ENCODE measurements at places on chromosomes 3 and 15. TPM values are rescaled to one million over a fixed set of nuclear protein-coding genes. Genes with fewer than 3 reads are reported as not detected.

The NOX5 gene
- 0.33 TPM for total RNA-seq

The RASL12 gene
- not detected for total RNA-seq

The ERICH6 gene
- not detected for total RNA-seq

The FGF7 gene
- total RNA-seq, result 0.98 TPM

The FURIN gene
- total RNA-seq, result 119 TPM

The CFAP100 gene
- not detected for total RNA-seq

The MBD4 gene
- total RNA-seq, result 24.8 TPM

The IL5RA gene
- not detected for total RNA-seq

The GOLGA8R gene
- total RNA-seq, result 2.3 TPM
